Aorta (tissue), 5 donors: ENCODE measurements at places on chromosomes 11 and 22. TPM values are rescaled to one million over a fixed set of nuclear protein-coding genes. Genes with fewer than 3 reads are reported as not detected.

- DNase-seq: no peak
Observed at GRCh38 chr22:44673406-44673805, 28.6 kb upstream of the PRR5 start.

- DNase-seq: peak; percentile 80
Observed at GRCh38 chr11:94800414-94800813, 32.3 kb downstream of the AMOTL1 start.

The KCTD17 gene
- 21.0 TPM for total RNA-seq

DNA sequence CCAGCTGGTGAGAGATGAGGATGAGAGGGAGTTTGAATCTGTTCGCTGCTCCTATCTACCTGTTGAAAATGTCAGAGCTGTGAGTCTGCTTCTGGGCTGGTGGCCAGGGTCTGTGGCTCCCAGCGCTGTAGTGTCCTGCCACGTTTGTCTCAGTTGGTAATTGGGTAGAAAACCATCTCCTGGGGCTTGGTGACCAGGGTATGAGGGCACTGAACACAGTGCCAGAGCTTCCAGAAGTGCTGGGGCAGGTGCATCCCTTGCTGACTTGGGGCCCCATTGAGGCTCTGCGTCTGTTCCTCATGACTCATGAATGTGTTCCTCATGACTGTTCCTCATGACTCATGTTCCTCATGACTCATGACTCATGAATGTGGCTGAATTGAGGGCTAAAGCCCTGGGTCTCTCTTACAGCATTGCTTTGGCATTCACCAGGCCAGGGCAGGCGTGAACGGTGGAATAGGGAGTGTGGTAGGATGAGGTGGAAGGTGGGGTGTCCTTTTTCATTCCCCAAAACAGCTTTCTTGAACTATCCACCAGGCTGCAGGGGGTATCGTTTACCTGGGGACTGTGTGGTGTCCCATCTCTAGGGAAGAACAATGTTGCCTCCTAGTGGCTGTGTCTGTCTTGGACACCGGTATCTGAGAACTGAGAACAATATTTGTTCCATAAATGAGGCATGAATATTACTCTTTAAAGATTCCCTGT is 139.5 kb downstream of the COMMD9 start:
- DNase-seq: peak; percentile 82

The NOL12 gene
- 11.1 TPM for total RNA-seq

GRCh38 chr11:73077454-73077853 is 64.7 kb downstream of the FCHSD2 start:
- no peak for DNase-seq

GRCh38 chr11:108530426-108530825 is 32.2 kb upstream of the POGLUT3 start:
- DNase-seq: no peak

The OR52N2 gene
- not detected for total RNA-seq

GRCh38 chr11:114942207-114942606 is 263.9 kb downstream of the NXPE2 start:
- no peak for DNase-seq

The RAB38 gene
- total RNA-seq: 3.9 TPM

- DNase-seq: no peak
Observed at GRCh38 chr22:49650336-49651241, 177.1 kb downstream of the BRD1 start.
